ENCODE measurements at places on chromosomes 4 and X.

DNA sequence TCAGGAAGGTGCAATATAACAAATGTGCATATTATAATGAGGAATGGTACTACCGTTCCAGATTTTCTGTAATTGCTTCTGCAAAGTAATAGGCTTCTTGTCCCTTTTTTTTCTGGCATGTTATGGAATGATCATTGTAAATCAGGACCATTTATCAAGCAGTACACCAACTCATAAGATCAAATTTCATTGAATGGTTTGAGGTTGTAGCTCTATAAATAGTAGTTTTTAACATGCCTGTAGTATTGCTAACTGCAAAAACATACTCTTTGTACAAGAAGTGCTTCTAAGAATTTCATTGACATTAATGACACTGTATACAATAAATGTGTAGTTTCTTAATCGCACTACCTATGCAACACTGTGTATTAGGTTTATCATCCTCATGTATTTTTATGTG lies 12.6 kb downstream of the IBSP start:
- no peak for DNase-seq

DNA sequence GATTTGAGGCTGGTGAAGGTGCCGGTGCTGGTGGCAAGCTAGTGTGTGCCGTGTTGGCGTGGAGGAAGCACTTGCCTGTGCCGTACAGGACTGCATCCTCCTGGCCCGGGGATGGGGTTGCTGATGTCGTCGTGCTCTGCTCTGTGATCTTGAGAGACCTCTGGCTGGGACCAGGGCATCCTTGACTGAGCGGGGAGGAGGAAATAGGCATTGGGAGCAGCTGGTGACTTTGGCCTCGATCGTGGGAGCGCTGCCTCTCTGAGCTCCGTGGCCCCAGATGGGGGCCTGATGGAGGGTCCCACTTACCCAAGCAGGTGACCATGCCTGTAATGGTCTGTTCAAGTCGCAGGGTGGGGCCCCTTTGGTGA lies 31.5 kb upstream of the CLCN4 start:
- DNase-seq = no peak

GRCh38 chr4:56856656-56857055 lies 35.2 kb upstream of the SPINK2 start:
- no peak for DNase-seq

- DNase-seq = no peak
These were observed 56.7 kb upstream of the HGFAC start for GRCh38 chr4:3384771-3385710.

DNA sequence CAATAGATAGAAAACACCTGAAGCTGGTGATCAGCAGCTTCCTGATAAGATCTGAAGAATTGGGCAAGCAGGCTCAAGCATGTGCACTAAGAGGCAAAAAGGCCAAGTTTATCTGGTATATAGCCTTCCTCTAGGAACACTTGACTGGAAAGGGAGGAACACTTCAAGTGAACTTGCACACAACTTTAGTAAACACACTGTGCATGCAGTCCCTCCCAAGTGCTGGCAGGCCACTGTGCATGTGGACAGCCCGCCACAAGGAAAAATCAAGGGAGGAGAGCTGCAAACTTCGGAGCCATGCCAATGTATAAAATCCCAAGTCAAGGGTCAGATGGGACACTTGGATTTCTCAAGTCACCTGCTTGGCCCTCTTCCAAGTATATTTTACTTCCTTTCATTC lies 645.8 kb upstream of the NDST4 start:
- DNase-seq = no peak

DNA sequence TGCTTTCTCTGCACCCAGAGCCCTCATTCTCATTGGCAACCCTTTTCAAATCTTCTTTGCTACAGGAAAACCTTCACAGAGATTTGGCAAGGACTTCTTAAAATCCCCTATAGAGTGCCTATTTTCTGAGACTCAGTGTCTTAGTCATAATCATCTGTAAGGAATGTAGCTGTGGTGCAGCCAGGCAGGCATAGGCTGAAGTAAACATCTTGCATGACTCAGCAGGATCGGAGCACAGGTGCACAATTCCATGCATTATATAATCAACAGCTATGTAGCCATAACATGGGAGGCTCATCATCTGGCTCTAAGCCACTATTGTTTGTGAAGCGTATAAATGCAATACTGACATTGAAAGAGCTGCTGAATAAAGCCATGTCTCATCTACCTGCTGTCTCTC lies 368.8 kb downstream of the MAGEE1 start:
- no peak for DNase-seq

- DNase-seq = no peak
These were observed 207.2 kb downstream of the NLGN4X start for GRCh38 chrX:6021316-6022091.
